ENCODE measurements at places on chromosomes 5 and 9. TPM values are rescaled to one million over a fixed set of nuclear protein-coding genes. Genes with fewer than 3 reads are reported as not detected.

The KCNIP1 gene
- total RNA-seq = not detected

- H3K27me3 ChIP-seq = no peaks in the 10 kb centered on the region
- no peak overlapping the region for H3K4me3 ChIP-seq
- no peaks in the 10 kb centered on the region for H3K4me1 ChIP-seq
- peaks cover 9% of the 10 kb centered on the region for H3K36me3 ChIP-seq
- no peak for DNase-seq
Observed at GRCh38 chr5:1718669-1719068, 81.0 kb downstream of the MRPL36 start.

DNA sequence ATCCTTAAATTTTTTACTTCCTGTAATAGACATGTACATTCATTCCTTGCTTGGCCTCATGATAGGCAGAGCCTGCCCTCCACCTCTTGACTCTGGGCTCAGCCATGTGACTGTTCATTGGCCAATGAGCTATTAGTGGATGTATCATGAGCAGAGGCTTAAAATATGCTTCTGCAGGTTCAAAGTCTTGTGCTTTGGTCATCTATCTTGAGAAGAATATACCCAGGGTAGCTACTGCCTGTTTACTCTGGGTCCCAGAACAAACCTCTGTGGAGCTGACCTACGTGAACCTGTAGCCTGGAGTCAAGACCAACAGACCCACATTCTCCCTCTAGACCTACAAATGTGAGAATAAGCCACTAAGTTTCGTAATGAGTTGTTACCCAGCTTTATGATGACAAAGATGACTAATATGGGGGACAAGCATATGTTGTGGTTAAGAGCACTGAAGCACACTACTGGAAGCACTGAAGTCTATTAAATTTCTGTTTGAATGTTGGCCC is 244.4 kb downstream of the MAST4 start:
- H3K4me1 ChIP-seq = peaks cover 64% of the 10 kb centered on the region
- H3K27me3 ChIP-seq = peaks cover 3% of the 10 kb centered on the region
- peak overlapping the region; percentile 31 for H3K4me3 ChIP-seq
- peak overlapping the region; percentile 92 for H3K27ac ChIP-seq
- peak; percentile 55 for DNase-seq

The TAF1L gene
- not detected for total RNA-seq

- H3K36me3 ChIP-seq = no peaks in the 10 kb centered on the region
- H3K4me3 ChIP-seq = no peak overlapping the region
- no peak for DNase-seq
- H3K27me3 ChIP-seq = peaks cover 15% of the 10 kb centered on the region
Observed at GRCh38 chr5:54362992-54363625, 52.7 kb upstream of the ARL15 start.

DNA sequence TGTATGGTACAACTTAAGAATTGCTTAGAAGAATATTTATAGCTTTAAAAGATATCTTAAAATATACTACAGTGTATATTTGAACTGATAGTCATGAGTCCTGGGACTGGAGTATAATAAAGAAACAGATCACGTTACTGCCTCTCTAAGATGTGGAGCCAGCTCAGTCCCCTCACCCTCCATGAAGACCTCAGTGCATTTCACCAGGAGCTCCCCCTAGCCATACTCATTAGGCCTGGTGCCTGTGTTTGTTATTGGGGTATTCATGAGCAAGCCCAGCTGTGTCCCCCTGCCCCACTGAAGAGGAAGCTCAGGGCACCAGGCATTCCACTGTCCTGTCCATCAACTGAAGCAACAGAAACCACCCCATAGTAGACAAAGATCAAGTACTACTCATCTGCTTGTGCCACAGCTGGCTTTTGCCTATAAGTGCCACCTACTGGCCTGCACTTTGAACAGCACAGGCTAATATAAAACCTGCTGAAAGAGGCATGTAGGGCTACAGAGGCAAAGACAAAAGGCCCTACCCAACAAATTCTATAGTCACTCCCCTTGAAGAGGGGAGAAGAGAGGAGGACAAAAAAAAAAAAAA is 850.2 kb upstream of the NUDT12 start:
- H3K36me3 ChIP-seq = no peaks in the 10 kb centered on the region
- no peak overlapping the region for H3K4me3 ChIP-seq
- no peak overlapping the region for H3K27ac ChIP-seq
- H3K4me1 ChIP-seq = no peaks in the 10 kb centered on the region
- no peaks in the 10 kb centered on the region for H3K27me3 ChIP-seq
